ENCODE measurements at places on chromosomes 7 and 10. TPM values are rescaled to one million over a fixed set of nuclear protein-coding genes. Genes with fewer than 3 reads are reported as not detected.
A peak's percentile ranks its signal among the peaks of the same experiment; 100 is the strongest.

DNA sequence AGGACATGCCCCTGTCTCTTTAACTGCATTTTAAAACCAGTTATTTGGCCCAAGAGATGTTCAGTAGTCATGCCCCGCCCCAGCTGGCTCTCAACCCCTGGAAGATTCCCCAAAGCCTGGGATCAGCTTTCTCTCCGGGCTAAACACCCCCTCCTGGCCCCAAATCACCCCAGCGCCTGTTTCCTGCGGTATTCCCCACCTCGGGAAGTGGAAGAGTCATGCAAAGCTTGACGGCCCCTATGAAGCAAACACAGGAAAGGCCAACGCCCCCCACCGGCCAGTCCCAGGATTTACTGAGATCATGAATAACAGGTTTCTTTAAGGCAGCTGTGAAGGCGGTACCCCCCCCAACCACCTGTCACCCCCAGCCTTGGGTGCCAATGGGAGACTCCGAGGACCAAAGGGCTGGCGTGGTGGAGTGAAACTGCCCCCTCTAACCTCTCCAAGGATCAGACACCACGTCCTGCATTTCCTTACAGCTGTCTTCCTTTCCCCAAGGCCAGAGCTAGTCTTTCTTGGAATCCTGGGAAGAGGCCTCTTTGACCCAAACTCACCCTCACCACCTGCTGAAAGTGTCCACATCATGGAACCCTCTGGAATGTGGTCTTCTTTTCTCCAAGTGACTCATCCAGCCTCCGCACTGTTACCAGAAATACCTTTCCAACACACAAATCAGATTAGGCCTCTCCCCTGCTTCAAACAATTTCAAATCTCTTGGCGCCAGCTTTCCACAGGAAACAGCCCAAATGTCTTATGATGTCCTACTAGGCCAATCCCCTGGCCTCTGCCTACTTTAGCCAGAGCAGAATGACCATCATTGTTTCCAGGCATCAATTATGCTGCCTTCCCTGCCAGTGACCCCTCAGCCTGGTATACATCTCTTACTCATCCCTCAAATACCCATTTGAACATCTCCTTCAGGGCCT is 301.5 kb downstream of the ZEB1 start:
- DNase-seq = no peak

DNA sequence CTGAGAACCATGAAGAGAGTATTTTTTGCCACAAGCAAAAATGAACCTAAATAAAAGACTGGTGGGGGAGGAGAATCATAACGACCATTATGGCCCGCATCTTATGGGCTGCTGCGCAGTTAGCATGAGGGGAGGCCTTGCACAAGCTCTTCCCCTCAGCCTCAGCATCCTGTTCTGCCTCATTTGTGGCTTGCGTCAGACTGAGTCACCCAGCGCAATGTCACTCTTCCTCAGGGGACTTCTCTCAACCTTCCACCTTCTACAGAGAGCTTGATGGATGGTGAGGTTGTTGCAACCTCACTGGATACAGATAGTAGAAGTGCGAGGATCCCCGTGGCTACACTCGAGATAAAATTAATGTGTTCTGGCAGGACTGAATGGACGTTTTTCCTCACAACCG is 16.8 kb upstream of the GPR15LG start:
- DNase-seq = no peak

DNA sequence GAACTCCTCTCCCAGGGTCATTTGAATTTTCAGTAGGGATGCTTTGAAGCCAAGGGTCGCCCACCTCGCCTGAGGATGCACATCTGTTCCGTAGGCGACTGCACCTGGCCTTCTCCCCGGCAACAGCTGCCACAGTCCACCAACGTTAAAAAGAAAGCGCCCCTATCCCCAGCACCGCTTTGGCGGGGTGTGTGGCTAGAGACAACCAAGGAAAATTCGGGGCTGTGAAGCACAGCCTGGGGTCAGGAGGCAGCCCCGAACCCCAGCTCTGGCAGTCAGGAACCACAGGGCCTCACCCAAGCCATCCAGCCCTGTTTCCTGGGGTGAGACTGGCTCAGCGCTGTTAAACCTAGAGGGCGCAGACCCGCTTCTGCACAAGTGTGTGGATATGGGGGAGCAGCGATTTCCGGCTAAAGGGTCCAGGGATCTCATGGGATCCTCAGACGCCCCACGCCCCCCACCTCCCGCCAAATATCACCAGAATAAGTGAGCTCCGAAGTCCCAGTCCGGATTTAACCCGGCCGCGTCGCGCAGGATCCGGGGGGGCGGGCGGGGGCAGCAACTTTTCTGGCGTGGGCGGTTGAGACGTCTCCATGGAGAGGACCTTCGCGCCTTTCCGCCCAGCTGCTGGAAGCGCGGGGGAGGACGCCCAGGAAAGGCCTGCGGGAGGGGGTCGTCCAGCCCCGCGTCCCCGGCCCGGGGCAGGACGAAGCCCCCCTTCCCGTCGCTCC is 822 bp downstream of the ZC3HAV1L start:
- peak; percentile 45 for DNase-seq

GRCh38 chr7:106425017-106425719 is 140.4 kb upstream of the NAMPT start:
- peak; percentile 79 for DNase-seq

The MINDY4 gene
- total RNA-seq = 12.4 TPM

GRCh38 chr10:15504101-15504840 is 133.2 kb upstream of the FAM171A1 start:
- DNase-seq = no peak

DNA sequence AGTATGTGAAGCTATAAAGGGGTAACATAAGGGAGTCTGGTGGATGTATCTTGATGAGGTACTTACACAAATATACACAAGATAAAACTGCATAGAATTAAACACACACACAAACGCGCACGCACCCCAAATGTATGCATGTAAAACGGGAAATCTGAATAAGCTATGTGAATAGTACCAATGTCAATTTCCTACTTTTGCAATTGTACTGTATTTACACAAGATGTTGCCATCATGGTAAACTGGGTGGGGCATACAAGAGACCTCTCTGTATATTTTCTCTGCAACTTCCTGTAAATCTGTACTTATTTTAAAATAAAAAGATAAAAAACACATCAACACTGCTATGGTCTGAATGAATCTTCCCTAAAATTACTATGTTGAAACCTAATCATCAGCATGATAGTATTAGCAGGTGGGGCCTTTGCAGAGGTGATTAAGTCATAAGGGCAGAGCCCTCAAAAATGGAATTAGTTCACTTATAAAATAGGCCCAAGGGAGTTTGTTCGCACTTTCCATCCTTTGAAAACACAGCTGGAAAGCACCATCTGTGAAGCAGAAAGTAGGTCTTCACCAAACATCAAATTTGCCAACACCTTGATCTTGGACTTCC is 30.1 kb downstream of the TPK1 start:
- no peak for DNase-seq

DNA sequence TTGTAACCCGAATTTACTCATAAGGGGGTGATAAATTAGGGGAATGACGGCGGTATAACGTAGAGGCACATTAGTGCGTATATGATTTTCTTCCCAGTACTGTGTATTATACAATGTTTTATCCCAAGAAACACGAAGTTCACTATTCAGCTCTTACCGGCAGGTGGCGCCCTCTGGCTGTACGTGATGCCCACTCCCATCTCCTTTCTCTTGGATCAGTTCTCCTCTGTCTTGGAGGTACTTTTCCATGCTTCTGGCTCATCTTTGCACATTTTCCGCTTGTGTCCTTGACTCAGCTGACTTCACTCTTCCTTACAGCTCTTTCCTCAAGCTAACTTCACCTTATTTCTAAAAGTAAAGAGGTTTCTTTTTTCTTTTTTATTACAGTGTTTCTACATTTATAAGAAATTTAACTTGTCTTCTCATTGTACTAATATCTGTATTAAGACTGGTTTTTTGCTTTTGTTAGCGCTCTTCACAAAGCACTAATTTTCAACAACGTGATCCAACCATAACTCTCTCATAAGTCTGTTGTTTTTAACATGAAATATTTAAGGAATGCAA is 21.3 kb downstream of the TMEM176B start:
- DNase-seq = peak; percentile 86

- no peak for DNase-seq
These were observed 321.4 kb downstream of the CDK14 start for GRCh38 chr7:90917539-90917938.

GRCh38 chr10:92404612-92405418 is 113.8 kb downstream of the MARCHF5 start:
- no peak for DNase-seq

The FZD1 gene
- total RNA-seq = 3.2 TPM

GRCh38 chr7:130112093-130112492 is 41.8 kb downstream of the KLHDC10 start:
- DNase-seq = no peak

DNA sequence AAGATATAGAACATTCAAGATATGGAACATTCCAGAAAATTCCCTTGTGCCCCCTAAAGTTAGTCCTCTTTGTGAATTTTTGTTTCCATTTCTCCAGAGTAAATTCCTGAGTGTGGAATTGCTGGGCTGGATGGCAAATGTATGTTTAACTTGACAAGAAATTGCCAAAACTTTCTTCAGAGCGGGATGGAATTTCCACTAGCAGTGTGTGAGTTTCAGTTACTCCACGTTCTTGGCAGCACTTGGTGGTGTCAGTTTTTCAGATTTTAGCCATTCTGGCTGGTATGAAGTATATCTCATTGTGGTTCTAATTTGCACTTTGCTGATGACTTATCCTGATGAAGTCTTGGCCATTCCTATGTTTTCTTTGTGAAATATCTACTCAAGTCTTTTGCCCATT is 71.2 kb downstream of the MGMT start:
- no peak for DNase-seq

DNA sequence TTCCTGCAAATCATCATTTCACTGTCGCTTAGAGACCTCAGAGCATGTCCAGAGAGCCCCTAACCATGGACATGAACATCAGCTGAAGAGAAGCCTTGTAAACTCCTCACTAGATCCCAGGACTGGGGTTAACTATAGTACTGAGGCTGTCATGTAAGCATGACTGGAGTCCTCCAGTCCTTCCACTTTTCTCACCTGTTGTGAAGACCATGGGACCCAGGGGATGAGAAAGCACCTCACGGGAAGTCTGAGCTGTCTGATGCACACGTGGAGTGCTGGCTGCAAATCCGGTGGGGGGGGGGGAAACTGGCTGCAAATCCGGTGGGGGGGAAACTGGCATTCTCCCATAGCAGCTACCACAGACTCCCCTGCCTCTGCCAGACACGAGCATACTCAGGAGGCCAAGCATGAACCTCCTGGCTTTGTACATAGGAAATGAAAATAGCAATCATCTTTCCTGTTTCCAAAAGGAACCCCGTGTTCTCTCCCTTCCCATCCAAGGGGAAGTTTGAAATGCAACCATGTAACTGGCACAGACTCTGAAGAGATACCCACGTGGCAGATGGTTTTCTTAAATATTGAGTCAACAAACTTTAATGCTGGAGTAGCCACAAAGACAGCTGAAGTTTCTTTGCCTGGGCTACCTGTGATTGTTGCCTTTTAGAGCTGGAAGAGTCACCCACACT is 261.4 kb downstream of the ZMYND11 start:
- no peak for DNase-seq

The TRPV5 gene
- not detected for total RNA-seq

DNA sequence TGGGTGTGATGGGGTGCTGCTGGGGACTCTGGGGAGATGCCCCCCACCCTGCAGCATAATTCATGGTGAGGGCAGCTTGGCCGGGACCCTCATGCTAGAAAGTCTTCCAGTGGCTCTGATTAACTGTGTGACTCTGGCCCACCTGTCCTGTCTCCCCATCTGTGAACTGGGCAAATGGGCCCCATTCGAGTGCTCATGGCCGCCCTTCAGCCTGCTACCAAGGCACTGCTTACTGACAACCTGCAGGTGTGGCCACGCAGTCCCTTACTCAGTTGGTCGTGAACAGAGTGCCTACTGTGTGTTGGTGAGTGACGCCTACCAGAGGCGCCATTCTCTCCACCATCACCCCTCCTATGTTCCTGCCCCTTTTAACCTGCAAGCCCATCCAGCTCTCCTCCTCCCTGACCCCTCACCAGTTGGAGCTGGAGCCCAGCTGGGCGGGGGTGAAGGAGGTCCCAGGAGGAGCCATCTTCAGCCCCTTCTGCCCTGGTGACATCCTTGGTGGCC is 109.4 kb downstream of the ZMIZ1 start:
- DNase-seq = no peak

The OR2A1 gene
- total RNA-seq = not detected

- no peak for DNase-seq
These were observed 80.4 kb upstream of the BMPER start for GRCh38 chr7:33824911-33825459.

GRCh38 chr7:128688492-128688891 is 16.4 kb downstream of the GARIN1A start:
- no peak for DNase-seq

The CNPY1 gene
- total RNA-seq = not detected

- DNase-seq = no peak
These were observed 211.0 kb downstream of the NEBL start for GRCh38 chr10:20686015-20686635.

- no peak for DNase-seq
These were observed 815 bp downstream of the CCSER2 start for GRCh38 chr10:84329196-84329611.

The CYP3A4 gene
- total RNA-seq = not detected

Measured in Calu3 (cell line).